Inflammatory macrophage treated with lipopolysaccharide for 4 hours (primary cell): ENCODE measurements at places on chromosomes 1 and 21.

DNA sequence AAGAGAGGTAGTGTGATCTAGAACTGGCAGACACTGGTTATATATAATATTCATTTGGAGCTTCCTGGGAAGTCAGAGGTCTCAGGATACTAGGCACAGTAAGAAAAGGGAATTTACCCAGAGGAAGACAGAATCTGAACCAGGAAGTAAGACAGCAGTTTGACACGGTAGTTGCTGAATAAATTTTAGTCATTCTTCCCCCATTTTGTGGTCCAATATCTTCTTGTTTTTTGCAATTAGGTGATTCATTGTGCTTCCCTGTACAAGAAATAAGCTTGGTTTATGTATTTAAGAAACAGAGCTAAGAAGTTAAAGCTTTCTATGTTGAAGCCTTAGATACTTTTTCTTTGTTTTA, 1.3 kb downstream of the TMEM167B start:
- peak; percentile 87 for DNase-seq

GRCh38 chr1:185044981-185045813, at the start of gene RNF2:
RNF2 (plus strand) TSS chr1:185045558; CDS start chr1:185087554, 41,996 bp downstream.
- DNase-seq, result peak; percentile 77

- DNase-seq, result peak; percentile 98
Measured at GRCh38 chr1:161082996-161083747, 6.2 kb downstream of the NECTIN4 start.

DNA sequence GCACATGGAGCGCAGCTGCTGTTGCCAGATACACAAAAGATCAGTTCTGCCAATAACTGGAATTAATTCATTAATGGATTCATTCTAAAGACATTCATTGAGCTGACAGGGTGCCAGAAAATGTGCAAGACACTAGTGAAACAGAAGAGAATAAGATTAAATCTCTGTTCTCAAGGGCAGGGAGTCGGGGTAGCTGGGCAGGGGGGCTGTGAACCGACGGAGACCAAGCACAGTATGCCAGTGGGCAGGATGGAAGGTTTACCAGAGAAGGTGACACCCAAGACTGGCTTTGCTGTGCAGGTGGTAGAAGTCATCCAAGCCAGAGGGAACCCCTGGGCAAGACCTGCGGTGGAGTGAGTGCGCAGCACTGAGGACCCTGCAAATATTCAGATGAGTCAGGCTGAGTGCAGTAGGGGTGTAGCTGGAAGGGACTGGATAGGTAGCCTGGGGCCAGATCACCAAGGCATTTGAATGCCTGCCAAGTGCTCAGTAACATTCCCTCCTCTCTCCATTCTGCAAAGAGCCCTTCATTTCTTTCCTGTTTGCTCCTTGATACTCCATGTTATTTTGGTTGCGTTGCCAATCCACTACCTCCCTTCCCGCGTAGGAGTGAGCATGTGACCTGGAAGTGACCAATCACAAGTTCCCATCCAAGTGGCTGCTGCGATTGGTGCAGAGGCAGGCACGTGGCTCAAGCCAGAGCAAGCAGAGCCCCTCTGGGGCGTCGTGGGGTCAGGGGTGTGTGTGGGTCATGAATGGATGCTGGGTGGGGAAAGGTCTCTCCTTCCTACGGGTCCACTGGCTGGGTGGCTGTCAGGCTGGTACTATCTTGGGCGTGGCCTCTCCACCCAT, 413.1 kb downstream of the PTPRU start:
- no peak for DNase-seq

DNA sequence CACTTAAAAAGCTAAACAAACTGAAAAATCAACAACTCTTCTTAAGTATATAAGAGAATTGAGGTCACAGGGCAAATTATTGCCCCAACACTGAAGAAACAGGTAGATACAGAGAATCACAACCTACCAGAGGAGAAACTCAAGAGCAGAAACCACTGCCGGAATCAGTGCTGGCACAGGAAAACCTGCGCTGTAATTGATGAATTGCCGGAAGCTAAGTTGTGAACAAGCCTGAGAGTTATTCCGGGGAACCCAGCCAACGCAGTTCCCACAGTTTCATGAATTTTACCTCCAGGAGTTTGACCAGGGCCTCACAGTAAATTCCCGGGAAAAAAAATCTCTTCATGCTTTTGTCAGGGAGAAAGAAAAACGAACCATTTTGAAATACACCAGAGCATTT, 657.1 kb upstream of the BRINP3 start:
- DNase-seq, result no peak

GRCh38 chr21:22900490-22900889, 1902.3 kb downstream of the NCAM2 start:
- peak; percentile 5 for DNase-seq

GRCh38 chr1:109640285-109640865, 15.5 kb upstream of the GSTM4 start:
- peak; percentile 77 for DNase-seq

- DNase-seq, result no peak
Measured at GRCh38 chr1:47618222-47618720, 180.4 kb downstream of the FOXD2 start.

DNA sequence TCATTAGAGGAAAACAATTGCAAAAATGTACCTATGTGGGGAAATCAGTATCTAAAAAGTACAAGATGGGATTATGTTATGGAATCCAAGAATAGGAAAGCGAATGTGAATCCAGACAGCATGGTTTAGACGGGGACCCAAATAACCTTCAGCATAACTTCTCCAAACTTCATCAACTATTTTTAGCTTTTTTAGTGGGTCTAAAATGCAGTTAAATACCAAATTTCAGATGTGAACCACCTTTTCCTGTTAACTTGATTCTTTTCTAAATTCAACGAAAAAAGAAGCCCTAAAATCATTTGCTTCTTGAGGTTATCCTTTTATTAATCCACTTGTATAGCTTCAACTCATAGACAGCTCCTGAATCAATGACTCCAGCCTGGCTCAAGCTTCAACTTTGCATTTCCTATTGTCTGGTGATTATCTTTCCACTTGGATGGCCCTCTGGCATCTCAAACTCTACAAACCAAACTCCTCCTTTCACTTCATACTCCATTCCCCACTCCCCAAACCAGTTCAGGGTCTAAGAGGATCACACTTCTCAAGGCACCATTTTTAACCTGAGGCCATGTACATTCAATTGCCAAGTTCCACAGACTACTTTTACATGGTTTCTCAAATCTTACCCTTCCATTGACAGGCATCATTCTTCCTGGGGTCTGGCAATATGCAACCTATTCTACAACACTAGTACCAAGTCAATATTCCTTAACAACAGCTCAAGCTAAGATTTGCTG, 7.4 kb downstream of the ERRFI1 start:
- DNase-seq, result no peak

DNA sequence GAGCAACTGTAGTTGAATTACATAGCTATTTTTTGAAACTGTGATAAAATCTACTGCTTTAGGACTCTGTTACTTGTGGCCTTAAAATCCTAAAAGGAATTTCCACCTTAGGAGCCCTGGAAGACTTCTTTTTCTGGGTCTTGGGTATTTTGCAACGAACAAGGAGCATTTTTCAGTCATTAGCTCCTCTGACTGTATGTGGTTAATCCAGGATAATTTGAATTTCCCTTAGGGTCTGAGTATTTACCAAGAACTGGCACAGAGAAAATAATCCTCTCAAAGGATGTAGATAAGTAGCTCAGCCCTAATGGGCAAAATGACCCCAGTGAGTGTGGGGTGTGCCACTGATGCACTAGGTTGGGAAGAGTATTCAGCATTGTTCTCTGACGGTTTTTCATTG, 170.4 kb downstream of the VAV3 start:
- no peak for DNase-seq

DNA sequence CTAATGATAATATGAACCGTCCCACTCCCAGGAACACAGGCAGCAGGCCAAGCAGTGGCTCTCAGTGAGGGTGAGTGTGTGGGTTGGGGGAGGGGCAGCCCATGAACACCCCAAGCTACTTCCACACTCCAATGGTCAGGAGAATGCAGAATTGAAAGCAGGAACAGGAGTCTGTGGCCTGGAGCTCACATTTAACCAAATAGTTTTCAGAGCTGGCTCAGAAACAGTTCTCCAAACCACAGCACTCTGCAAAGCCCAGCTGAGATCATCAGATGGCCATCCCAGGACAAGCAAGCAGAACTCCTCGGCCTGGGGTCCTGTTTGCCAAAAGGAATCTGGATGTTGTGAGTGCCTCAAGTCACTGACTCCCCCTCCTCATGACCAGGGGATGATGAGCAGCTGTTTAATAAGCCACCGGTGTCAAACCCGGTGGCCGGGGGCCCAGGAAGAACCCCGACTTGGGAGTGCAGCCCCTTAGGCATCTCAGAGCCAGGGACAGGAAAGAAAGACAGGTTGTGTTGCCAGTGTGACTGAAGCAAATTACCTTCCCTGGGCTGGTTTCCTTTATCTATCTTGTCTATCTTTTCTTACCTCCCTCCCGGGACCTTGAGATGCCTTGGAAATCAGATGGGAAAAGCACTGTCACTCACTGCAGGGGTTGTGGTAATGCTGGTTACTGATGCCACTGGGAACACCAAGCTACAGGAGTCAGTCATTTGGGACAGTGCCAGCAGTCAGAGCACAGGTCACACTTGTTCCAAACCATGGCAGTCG, 20.4 kb downstream of the DEGS1 start:
- peak; percentile 89 for DNase-seq

- DNase-seq, result no peak
Measured at GRCh38 chr1:243428084-243428483, 172.2 kb downstream of the SDCCAG8 start.

DNA sequence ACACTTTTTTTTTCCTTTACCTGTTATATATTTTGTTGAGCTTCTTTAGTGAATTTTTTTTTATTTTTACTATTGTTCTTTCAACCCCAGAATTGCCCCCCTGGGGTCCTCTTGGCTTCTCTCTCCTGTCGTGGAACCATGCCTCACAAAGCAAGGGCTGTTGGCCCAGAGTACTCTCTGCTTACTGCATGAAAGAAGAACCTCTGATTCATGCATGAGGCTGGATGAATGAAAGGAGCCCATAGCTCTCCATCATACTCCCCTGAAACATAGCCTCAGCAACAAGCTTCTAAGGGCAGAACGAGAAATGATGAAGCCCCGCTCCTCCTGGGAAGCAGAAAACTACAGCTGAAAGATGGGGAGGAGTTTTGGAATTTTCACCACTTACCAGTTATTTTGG, 1441.0 kb downstream of the BRINP3 start:
- DNase-seq, result no peak

- DNase-seq, result peak; percentile 66
Measured at GRCh38 chr1:1281533-1282321, 1.5 kb downstream of the SCNN1D start.

DNA sequence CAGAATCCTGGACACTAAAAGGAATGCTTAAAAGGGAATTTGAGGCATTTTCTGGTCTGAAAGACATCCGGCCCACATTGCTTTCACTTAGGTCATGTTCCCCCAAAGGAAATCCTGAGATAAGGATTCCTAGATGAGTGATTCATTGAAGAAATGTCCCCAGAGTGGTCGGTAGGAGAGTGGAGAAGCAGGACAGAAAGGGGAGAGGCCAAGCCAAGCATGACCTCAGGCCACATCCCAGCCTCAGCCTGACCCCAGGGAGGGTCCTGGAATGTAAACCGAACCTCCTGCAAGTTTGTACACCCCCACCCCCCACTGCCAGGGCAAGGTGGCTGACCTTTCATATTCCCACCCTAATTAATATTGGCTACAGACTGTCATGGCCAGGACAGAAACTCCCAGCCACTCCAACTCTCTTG, 16.6 kb downstream of the HIVEP3 start:
- DNase-seq, result no peak

- peak; percentile 51 for DNase-seq
Measured at GRCh38 chr1:15799004-15799867, 8.2 kb downstream of the UQCRHL start.

DNA sequence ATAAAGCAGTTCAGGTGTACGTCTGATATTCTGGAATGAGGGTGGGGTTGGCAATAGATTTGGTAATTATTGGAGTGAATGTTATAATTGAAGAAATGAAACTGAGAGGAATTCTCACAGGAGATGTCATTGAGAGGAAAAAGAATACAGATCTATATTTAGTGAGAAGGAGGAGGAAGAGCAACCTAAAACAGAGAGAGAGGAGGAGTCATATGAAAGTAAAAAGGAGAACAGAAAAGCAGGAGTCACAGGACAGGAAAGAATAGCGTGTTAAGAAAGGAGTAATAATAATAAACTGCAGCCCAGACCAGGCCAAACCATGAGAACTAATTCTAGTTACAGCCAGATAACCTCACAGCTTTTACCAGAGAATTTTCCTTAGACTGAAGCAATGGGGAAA, 62.7 kb upstream of the MROH9 start:
- peak; percentile 34 for DNase-seq

DNA sequence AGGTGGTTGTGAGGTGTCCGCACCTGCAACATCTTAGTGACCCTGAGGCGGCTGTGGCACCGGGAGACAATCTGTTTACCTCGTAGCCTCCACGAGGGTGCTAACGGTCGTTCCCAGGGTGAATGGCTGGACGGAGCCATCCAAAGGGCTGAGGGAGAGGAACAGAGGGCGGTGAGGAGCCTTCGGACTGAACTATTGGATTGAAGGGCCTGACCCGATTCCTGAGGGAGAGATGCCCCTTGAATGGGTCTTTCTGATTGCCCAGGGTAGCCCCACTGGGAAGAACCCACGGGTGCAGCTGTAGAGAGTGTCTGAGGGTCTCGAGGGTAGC, 2.3 kb downstream of the NR5A2 start:
- no peak for DNase-seq

DNA sequence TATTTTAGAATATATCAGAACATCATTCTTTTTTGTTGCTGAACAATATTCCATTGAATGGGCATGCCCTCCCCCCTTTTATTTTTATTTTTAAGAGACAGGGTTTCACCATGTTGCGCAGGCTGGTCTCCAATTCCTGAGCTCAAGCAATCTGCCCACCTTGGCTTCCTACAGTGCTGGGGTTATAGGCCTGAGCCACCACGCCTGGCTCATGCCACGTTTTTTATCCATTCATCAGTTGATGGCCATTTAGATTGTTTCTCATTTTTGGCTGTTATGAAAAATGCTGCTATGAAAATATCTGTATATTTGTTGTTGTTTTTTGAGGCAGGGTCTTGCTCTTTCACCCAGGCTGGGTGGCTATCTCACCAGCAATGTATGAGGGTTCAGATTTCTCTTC, 19.8 kb downstream of the SPEN start:
- no peak for DNase-seq

- DNase-seq, result peak; percentile 26
Measured at GRCh38 chr1:44655609-44656008, 18.7 kb downstream of the TMEM53 start.

GRCh38 chr1:230578616-230579015, 63.7 kb upstream of the COG2 start:
- no peak for DNase-seq

GRCh38 chr1:208533746-208534598, 289.8 kb upstream of the PLXNA2 start:
- no peak for DNase-seq

- DNase-seq, result no peak
Measured at GRCh38 chr1:246043556-246043955, 463.5 kb downstream of the SMYD3 start.
